HCT116 (cell line): ENCODE measurements at places on chromosomes 2 and 18. TPM values are rescaled to one million over a fixed set of nuclear protein-coding genes. Genes with fewer than 3 reads are reported as not detected.

DNA sequence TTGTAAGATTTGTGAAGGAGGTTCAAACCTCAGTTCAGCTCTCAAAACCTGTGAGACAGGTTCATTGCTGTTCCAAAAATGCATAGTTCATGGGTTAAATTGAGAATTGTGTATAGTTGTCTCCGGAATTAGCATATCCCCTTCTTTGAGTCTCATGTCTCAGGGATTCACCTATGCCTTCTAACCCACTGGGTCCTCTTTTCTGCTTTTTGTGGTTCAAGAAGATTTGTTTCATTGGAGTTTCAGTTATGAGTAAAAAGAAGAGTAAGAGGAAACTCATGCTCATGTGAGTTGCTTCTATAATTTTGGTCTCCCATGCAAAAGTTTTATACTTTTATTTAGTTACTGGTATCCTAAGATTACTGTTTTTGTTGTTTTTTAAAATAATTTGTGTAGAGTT is 1219.8 kb upstream of the ZEB2 start:
- no peaks in the 10 kb centered on the region for H3K27me3 ChIP-seq
- DNase-seq = no peak
- H3K27ac ChIP-seq = no peak overlapping the region
- H3K36me3 ChIP-seq = no peaks in the 10 kb centered on the region

- H3K4me1 ChIP-seq = peaks cover 5% of the 10 kb centered on the region; the same call in 1 of the 2 replicates
- DNase-seq = no peak
- no peaks in the 10 kb centered on the region for H3K36me3 ChIP-seq
- H3K4me3 ChIP-seq = no peak overlapping the region
- H3K27me3 ChIP-seq = no peaks in the 10 kb centered on the region; the same call in 1 of the 2 replicates
These were observed 12.6 kb upstream of the POLE4 start for GRCh38 chr2:74945788-74946331.

GRCh38 chr2:68436270-68436669 is 30.8 kb downstream of the FBXO48 start:
- H3K27me3 ChIP-seq = no peaks in the 10 kb centered on the region
- H3K4me1 ChIP-seq = peaks cover under 1% of the 10 kb centered on the region; the same call in 1 of the 2 replicates
- no peak overlapping the region for H3K4me3 ChIP-seq

- no peaks in the 10 kb centered on the region for H3K27me3 ChIP-seq
- no peak overlapping the region for H3K4me3 ChIP-seq
- DNase-seq = no peak
- no peaks in the 10 kb centered on the region for H3K36me3 ChIP-seq
- H3K4me1 ChIP-seq = no peaks in the 10 kb centered on the region
These were observed 46.5 kb downstream of the ATIC start for GRCh38 chr2:215358312-215358845.

- H3K36me3 ChIP-seq = no peaks in the 10 kb centered on the region
- no peak for DNase-seq
- H3K27me3 ChIP-seq = no peaks in the 10 kb centered on the region
- no peak overlapping the region for H3K27ac ChIP-seq
- H3K4me1 ChIP-seq = no peaks in the 10 kb centered on the region
These were observed 181.4 kb upstream of the MSH6 start for GRCh38 chr2:47601568-47601967.

GRCh38 chr2:126792186-126792585 is 106.5 kb upstream of the TEX51 start:
- H3K4me1 ChIP-seq = no peaks in the 10 kb centered on the region
- H3K27ac ChIP-seq = no peak overlapping the region
- peaks cover 29% of the 10 kb centered on the region for H3K27me3 ChIP-seq
- no peak overlapping the region for H3K4me3 ChIP-seq
- H3K36me3 ChIP-seq = no peaks in the 10 kb centered on the region

DNA sequence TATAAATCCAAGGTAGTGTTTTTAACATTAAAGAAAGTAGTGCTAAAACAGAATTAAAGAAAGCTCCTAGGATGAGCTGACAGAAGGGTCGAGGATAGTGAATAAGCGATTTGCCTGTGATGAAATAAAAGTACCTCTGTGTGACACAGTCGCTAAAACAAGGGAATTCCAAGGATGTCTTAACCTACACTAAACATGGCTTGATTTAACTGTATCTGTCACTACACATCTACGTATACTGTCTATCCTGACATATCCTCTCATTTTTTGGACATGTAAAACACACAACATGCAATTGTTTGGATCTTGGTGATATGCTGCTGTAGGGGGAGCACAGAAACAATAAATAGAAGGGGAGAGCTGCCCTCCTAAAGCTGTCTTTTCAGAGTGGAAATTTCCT is 580.8 kb upstream of the SLC8A1 start:
- no peaks in the 10 kb centered on the region for H3K36me3 ChIP-seq
- no peak overlapping the region for H3K4me3 ChIP-seq
- no peak overlapping the region for H3K27ac ChIP-seq
- no peaks in the 10 kb centered on the region for H3K27me3 ChIP-seq
- DNase-seq = no peak

DNA sequence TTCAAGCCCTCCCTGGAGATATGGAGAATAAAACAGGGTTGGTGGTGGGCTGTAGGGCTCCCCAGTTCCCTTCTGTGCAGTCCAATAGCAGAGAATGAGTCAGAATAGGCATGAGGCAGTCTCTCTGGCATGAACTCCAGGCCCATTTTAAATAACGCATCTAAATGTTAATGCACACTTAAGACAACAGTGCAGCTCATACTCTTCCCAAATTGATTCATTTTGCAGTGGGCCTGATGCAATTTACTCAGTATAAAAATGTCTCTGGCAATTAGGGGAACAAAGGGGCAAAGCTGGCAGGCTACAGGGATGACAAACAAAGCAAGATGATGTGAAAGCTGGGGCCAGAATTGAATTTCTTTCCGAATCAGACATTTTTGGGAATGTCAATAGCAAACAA is 402.8 kb downstream of the CLIP4 start:
- no peaks in the 10 kb centered on the region for H3K36me3 ChIP-seq
- no peak for DNase-seq
- peaks cover 63% of the 10 kb centered on the region for H3K27me3 ChIP-seq
- no peak overlapping the region for H3K4me3 ChIP-seq

DNA sequence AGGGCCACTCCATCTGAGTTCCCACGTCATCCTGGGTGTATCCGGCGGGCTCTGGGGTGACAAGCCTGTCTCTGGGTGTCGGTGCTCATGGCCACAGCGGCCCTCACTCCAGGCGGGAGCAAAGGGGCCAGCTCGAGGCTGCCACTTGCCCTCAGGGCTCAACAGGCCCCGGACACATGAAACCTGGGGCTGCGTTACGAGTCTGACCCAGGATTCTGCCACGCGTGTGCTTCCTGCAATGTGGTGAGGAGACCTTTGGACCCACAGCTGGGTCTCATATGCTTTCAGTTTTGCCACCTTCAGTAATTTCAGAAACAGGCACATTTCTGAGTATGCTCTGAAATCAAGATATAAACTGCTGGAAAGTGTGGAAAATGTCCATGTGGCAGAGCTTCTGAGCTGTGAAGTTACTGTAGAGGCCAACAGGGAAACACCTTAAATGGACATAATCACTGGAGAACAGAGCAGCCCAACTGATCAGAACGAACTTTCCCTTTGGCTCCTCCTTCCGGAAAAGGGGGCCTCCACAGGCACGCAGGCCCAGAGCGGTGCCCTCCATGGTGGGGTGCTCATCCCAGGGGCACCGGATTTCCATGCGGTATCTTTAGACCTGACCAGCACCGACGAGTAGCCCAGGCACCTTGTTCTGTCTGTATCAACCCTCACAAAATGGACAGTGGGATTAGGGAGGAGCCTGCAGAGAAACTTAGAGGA is 14.1 kb downstream of the PER2 start:
- no peak overlapping the region for H3K27ac ChIP-seq
- H3K36me3 ChIP-seq = peaks cover 8% of the 10 kb centered on the region; the same call in 1 of the 2 replicates
- no peaks in the 10 kb centered on the region for H3K4me1 ChIP-seq
- no peaks in the 10 kb centered on the region for H3K27me3 ChIP-seq
- no peak overlapping the region for H3K4me3 ChIP-seq

DNA sequence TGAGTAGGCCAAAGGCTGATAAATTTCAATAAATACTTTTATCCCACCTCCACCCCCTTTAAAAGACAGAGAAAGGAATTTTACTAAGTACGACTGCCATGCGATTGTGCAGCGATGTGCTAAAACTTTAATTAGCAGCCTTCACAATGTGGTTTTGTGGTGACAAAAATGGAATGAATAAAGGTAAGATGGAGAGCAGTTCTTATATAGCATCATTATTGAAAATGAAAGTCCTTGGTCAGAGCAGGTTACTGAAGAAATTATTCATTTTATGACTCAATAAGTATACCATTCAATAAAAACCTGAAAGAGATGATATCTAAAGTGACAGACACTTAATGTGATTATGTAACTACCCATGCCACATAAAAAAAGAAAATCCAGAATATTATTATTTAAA is 33.2 kb upstream of the MTIF2 start:
- H3K4me1 ChIP-seq = no peaks in the 10 kb centered on the region
- peaks cover 2% of the 10 kb centered on the region; the same call in 1 of the 2 replicates for H3K36me3 ChIP-seq

DNA sequence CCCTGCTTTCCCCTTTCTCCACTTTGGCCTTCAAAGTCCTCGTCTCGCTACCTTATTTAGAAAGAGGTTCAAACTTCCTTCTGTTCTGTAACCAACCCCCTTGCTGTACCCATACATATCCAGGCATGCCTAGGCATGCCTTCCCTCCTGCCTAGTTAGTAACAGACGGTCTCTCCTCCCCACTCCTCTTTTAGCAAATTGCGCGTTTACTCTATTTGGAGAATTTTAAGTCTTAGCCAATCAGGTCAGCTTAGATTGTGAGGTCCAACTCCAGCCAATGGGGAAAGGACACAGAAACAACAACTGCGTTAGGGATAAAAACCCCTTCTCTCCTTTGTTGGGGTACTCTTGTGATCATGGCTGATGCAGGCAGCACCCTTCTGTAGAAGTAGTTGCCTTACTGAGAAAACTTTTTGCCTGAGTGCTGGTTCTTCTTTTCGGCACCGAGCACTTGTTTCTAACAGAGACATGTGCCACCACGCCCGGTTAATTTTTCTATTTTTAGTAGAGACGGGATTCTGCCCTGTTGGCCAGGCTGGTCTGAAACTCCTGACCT is 85.9 kb upstream of the FOXI3 start:
- H3K4me1 ChIP-seq = no peaks in the 10 kb centered on the region
- H3K27ac ChIP-seq = no peak overlapping the region; the same call in 1 of the 2 replicates
- no peak for DNase-seq

DNA sequence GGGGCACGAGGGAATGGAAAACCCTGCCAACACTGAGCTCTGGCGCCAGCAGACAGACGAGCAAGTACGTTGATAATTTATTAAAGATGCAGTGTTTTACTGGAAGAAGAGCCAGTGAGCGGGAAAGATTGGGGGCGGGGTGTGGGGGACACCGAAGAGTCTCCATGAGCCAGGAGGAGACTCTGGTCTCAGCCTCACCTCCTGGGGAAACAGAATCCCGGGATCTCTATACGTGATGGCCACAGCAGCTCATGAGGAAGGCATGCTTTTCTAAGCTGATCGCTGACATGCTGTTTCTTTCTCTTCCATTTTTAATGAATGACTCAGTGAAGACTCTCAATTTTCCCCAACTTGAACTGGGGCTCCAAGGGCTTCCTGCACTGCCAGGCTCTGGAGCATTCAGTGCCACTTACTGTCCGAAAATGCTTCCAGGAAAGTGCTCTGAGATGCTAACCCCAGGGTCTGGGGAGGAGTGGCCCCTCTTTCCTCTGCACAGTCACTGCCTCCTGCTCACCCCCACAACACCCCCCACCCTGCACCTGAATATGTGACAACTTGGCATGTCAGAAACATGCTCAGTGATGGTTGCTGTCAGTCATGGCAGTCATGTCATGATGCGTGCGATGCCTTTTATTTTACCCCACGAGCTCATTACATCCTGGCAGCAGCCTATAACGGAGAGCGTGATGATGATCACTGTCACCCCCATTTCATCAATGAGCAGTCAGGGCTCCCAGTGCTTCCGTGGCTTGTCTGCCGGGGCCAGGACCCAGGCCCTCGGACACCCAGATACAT is 164.2 kb upstream of the CAPN13 start:
- no peaks in the 10 kb centered on the region for H3K36me3 ChIP-seq
- no peak for DNase-seq
- no peak overlapping the region for H3K4me3 ChIP-seq
- peaks cover 16% of the 10 kb centered on the region for H3K4me1 ChIP-seq
- no peak overlapping the region for H3K27ac ChIP-seq

DNA sequence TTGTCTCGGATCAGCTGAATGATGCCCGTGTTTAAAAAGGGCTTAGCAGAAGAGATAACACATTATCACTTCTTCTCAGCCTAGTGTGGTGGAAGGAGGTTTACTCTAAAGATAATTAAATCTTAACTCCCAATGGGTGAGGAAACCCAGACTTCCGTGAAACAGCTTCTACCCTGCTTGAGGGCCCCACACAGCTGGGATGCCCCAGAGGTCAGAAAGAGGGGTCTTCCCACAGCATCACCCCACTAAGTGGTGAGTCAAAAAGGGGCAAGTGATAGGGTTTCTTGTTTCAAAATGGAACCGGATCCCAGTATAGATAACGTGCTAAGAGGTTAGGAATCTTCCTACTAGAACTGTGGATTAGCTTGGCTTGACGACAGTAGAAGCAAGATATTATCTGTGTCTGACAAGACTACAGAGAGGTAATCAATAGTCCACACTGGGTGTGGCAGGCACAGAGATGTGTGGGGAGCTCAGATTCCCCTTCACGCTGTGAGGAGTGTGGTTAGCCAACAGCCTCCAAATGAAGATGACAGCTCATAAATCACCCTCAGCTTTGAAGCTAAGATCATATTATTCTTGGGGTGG is 129.6 kb upstream of the COPS8 start:
- H3K4me3 ChIP-seq = no peak overlapping the region
- no peak for DNase-seq

GRCh38 chr18:76401498-76401897 is 93.5 kb downstream of the ZNF516 start:
- H3K36me3 ChIP-seq = no peaks in the 10 kb centered on the region
- DNase-seq = no peak
- H3K27me3 ChIP-seq = no peaks in the 10 kb centered on the region
- no peak overlapping the region for H3K4me3 ChIP-seq

DNA sequence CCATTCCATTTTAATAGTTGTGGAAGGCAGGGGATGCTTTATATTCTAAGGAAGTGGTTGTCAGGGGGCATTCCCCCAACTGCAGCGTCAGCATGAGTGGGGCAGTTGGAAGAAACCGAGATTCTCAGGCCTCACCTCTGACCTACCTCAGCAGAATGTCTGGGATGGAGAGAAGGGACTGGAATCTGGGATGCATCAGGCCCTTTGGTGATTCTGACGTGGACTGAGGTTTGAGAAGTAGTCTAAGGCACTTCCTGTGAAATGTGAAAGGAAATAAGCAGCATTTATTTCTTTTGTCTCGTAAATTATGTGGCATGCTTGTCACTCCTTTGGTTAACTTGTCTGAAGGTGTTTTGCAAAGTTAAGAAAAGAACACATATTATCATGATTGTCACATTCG is 540.7 kb upstream of the NETO1 start:
- no peak overlapping the region for H3K27ac ChIP-seq
- H3K36me3 ChIP-seq = no peaks in the 10 kb centered on the region
- no peaks in the 10 kb centered on the region for H3K4me1 ChIP-seq
- no peak overlapping the region for H3K4me3 ChIP-seq
- no peaks in the 10 kb centered on the region for H3K27me3 ChIP-seq
- DNase-seq = no peak

- no peaks in the 10 kb centered on the region for H3K36me3 ChIP-seq
- H3K4me1 ChIP-seq = no peaks in the 10 kb centered on the region
- no peak for DNase-seq
- H3K27ac ChIP-seq = no peak overlapping the region
- H3K27me3 ChIP-seq = no peaks in the 10 kb centered on the region
- H3K4me3 ChIP-seq = no peak overlapping the region
These were observed 33.0 kb upstream of the CCDC195 start for GRCh38 chr2:224749136-224749535.

CCDC178 gene
- total RNA-seq = not detected

IL36RN gene
- not detected for total RNA-seq

TRIM43 gene
- not detected for total RNA-seq

TMEM182 gene
- 8.4 TPM for total RNA-seq

UGT1A8 gene
- not detected for total RNA-seq

TLX2 gene
- not detected for total RNA-seq

HNMT gene
- total RNA-seq = not detected
